Caki2 (cell line): ENCODE measurements at places on chromosomes 4 and X.

DNA sequence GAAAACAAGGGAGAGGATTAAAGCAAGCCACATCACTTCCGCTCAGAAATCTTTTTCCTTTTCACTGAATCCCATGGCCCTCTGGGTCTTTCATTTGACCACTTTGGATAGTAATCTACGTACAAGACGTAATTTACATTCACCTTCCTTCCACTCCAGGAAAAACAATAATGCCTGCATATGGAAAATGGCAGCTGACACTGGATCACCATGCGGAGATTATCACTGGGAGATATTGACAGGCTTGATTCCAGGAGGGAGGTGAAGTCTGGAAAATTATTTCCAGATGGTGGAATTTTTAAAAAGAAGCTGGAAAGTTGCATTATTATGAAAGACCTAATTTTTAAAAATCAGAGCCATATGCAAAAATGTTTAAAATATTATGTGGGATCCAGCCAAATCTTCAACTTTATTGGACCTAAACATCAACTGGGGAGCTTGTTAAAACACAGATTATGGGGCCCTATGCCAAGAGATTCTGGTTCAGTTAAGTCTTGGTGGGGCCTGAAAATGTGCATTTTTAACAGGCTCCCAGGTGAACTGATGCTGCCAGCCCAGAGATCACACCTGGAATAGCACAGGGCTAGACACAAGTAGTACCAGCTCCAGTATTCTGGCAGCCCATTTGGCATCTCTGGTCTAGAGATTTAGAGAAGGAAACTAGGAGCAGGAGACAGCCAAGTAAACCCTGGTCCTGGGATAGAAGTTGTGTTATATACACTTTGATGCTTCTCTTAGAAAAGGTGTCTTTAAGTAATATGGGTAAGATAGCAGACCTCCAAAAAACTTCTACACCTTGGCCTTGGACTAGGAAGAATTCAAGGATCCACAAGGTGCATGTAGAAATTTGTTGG lies 290.3 kb upstream of the LDB2 start:
- DNase-seq = no peak

DNA sequence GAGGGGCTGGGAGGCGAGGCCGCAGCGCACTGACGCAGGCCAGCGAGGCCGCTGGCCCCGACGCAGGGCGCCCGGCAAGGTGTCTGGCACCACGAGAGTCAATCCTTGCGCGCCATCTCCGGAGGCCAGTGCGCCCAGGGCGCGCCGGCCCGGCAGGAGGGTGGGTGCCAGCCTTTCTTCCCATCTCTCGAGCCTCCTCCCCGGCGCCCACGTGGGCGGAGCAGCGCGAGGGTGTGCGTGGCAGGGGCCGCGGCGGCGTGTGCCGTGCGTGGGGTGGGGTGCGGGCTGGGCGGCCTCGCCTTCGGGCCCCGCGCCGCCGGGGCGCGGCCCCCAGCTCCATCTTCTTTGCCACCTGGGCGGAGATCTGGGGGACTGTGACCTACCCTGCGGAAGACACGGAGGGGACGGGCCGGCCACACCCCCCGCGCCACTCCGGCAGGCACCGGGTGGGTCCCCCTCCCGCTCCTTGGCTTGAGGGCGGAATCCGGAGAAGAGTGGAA lies 877 bp downstream of the JAKMIP1 start:
- DNase-seq = no peak

DNA sequence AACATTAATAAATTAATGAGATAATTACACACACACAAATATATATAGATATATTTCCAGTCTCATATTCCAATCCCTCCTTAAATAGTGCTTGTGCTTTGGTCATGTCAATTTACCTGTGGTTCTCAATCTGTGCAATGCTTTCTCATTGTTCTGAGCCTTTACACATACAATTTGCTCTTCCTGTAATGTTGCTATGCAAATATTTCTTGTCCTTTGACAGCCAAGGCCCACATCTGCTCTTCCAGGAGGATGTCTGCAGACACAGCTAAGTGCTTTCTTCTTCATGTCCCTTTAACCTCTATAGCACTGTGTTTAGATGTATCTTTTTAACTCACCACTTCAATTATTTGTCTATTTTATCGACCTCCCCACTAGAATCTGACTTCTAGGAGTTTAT lies 67.3 kb upstream of the RAPGEF2 start:
- DNase-seq = no peak

- no peak for DNase-seq
Observed at GRCh38 chr4:150127757-150128156, 49.5 kb downstream of the DCLK2 start.

DNA sequence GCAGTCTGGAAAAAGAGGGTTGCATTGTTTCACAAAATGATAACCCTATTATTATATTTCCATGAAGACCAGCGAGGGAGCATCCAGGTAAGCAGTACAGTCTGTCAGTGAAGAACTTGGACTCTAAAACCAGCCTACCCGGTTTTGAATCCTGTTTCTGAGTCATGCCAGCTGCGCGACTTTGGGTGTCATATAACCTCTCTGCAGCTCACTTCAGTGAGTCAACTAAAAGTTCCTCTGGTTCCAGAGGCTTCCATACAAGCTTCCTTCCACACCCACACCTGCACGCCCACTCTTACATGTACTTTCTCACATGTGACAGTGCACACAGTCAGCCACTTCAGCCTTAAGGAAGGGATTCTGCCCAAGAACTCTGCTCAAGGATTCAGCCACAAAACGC lies 49.8 kb upstream of the PRPS2 start:
- no peak for DNase-seq

- DNase-seq = no peak
Observed at GRCh38 chr4:73486497-73486896, 5.0 kb downstream of the AFM start.

DNA sequence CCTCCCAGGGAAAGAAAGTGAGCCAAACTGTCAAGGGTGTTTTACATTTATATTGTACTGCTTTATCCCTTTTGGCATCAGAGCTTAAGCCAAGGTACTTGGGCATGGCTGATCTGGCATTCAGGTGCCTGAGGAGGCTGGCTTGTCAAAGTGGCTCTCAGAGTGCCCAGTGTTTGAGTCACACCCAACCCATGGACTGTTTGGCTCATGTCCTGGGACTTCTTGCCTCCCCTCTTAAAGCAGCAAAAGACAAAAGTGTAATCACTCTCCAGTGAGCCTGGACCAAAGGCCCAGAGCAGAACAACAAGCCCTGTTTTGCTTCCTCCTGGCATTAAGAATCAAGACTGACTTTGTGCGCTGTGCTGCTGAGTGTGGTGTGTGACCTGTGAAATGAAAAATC lies 311.7 kb upstream of the TAPT1 start:
- no peak for DNase-seq

DNA sequence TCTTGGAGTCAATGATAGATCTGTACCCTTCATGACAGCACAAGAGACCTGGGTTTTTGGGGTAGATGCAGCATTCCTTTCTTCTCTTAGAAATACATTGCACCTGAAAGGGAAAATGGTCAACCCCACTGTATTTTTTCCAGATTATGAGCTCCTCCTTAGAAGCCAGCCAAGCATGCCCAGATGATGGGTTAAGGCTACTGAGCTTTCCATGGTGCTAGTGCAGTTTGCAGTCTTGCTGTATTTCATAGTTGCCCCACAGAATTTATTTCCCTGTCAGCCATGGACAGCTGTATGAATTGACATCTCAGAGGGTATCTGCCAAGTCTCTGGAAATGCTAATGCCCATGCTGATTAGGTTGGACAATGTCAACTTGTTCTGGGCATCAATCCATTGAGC lies 73.7 kb upstream of the H2AZ1 start:
- no peak for DNase-seq

DNA sequence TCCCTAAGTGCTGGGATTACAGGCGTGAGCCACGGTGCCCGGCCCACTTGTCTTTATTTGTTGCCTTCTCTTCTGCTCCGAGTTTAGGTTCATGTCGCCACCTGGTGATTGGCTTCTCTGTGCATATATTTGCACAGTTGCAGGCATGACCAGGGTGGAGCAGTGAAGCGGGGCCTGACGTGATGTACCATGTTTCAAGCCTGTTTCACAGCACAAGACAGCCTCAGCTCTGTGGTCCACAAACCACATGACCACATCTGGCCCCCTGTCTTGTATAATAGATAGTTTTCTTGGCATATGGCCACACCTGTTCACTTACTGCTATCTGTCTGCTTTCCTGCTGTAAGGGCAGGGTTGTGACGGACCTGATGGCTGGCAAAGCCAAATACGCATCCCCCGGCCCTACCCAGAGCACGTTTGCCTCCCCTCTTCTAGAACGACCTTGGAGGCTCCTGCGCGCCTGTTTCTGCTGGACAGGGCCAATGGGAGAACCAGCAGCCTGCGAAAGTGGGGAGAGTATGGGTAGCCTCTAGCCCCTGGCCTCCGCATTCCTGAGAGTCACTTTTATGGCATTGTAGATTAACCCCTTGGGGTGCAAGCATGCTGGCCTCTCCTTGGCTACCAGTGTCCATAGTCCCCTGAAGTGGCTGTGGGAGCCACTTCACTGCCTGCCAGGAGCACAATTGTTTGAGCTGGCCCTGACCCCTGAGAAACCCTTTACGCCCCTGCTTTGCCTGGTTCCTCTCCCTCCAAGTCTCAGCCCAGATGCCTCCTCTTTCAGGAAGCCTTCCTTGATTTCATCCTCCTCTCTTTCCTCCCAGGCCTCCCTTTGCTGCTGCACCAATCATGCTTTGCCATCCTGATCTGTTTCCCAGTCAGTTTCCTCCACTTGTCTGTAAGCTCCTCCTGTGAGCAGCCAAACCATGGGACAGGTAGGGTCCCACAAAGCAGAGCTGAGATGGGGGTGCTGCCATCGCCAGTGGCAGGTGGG lies 6.0 kb upstream of the SH3TC1 start:
- peak; percentile 76 for DNase-seq

- no peak for DNase-seq
Observed at GRCh38 chr4:145824463-145824862, 114.2 kb downstream of the ZNF827 start.

- no peak for DNase-seq
Observed at GRCh38 chr4:85165808-85166207, 199.3 kb upstream of the WDFY3 start.

GRCh38 chr4:94419956-94420355 lies 31.8 kb upstream of the PDLIM5 start:
- DNase-seq = peak; percentile 56

DNA sequence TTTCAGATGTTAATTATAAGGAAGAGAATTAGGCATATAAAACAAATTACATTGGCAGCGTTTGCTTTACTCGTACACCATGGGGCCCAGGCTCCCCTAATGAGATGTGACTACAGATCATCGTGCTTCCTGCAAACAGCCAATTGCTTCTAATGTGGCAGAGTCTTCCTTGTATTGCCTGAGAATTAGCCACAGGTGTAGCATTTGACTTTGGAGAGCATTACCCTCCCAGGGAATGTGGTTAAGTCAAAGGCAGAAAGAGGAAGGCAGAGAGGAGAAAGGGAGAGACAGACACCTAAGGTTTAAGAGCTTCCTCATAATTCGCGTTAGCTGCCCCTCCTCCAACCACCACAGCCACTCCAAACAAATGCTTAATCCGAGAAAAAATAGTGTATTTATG lies 97.0 kb downstream of the MID1IP1 start:
- DNase-seq = no peak

GRCh38 chr4:2574009-2574408 lies 37.6 kb downstream of the FAM193A start:
- no peak for DNase-seq

DNA sequence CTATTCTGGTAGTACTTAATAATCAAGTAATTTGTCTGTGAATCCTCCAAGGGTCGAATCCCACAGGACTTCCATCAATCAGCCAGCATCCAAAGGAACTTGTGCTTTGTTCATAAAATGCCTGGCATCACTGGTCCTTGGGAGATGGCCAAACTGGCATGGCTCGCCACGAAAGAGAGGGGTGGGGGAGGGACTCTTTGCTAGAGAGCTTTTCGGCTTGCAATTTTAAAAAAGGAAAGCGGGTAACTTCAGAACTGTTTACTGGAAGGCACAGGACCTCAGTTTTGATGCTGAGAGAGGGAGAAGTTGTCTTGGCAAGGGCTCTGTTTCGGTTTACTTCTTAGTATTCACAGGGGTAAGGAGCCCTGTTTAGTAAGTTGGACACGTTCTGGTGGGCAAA lies 79.4 kb upstream of the FHL1 start:
- DNase-seq = no peak

GRCh38 chr4:142350871-142351270 lies 495.2 kb downstream of the INPP4B start:
- no peak for DNase-seq

DNA sequence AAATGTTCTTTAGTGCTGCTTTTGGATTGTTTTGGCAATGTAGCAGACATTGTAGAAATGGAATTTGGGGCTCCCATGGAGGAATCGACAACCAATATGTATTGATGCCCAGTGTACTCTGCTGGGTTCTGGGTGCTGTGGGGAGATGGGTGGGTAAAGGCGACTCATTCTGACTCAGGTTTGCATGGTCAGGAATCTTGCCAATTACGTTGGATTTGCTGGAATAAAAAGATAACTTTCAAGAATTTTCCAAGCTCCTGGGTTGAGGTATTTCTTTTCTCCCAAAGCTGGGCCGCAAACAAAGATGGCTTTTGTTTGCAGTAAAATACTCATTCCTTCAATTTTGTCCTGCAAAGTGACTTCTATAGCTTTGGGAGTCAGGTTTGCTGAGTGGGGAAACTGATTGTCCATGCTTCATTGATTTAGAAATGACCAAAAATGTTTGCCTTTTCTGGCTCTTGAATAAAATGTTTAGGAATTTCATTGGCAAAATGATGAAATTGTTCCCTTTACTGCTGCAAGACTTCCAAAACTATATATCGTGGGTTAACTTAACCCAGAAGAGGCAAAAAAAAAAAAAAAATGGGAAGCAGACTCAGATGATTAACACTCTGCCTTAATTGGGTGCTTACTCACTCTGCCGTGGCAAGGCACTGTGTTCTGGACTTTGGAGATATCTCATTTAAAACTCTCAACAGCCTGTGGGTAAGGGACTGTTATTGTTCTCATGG lies 57.0 kb downstream of the RTL9 start:
- no peak for DNase-seq

DNA sequence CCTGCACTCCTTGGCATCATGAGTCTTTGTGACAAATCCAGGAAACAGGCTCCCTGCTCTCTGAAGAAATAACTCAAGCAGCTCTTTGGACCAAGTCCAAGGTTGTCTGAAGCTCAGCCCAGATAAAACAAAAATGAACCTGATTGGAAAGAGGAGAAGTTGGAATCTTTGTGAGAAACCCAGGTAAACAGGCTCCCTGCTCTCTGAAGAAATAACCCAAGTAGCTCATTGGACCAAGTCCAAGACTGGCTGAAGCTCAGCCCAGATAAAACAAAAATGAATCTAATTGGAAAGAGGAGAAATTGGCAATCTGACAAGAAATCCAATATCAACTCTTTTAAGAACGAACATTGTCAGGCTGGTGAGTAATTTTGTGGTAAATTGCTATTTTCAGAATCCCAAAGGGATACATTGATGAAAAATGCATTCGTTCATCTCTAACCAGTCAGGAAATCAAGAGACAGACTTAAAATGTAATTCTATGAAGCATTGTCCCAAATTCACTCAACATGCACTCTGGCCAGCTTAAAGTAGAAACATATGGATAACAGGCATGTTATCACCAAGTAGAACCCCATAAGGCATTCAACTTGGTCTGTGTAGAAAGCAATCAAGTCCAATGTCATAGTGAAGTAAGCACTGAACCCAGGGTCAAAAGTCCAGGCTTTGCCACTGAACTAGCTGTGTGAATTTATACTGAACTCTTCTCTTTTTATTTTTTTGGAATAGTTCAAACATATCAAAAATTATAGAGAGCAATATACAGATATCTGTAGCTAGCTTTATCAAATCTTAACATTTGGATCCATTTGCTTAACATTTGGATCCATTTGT lies 16.8 kb upstream of the NFXL1 start:
- no peak for DNase-seq

- DNase-seq = no peak
Observed at GRCh38 chr4:139809757-139810140, 144.1 kb downstream of the MGST2 start.
